ENCODE measurements at places on chromosomes 1 and 21. TPM values are rescaled to one million over a fixed set of nuclear protein-coding genes. Genes with fewer than 3 reads are reported as not detected.

Gene ZNF593OS
- total RNA-seq, result not detected

Gene HSPG2
- 230 TPM for total RNA-seq

Gene GSTM3
- total RNA-seq, result 41.4 TPM

Gene FASLG
- total RNA-seq, result not detected

Gene RPE65
- not detected for total RNA-seq

Gene TNFRSF1B
- 7.4 TPM for total RNA-seq

All from osteocyte (in vitro differentiated cells).